ENCODE measurements at places on chromosomes 16 and 17.

GRCh38 chr17:28381141-28381825 lies 9.8 kb downstream of the SARM1 start:
- DNase-seq = no peak

GRCh38 chr16:3800477-3801270 lies 79.8 kb downstream of the CREBBP start:
- no peak for DNase-seq

GRCh38 chr16:52252680-52253079 lies 294.3 kb downstream of the TOX3 start:
- no peak for DNase-seq

DNA sequence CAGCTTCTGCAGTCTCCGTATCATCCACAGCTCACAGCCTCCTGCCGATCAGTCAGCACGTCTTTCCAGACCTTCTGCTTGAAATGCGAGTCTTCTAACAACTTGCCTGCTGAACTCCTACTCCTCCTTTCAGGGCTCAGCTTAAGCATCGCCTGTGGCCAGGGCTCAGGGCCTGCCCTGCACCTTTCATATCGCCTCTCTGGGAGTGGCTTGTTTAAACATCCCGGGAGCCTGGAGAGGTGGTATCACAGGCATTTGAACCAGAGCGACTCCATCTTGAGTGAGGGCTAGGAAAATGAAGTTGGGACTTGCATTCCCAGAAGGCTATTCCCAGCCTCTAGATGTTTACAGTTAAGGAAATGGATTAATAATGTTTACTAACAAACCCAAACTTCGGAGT lies 13.9 kb upstream of the CYB561 start:
- DNase-seq = no peak

GRCh38 chr17:17812211-17813054 lies 24.4 kb downstream of the SREBF1 start:
- peak; percentile 15 for DNase-seq

GRCh38 chr16:86848821-86849220 lies 270.5 kb downstream of the FOXL1 start:
- DNase-seq = no peak

GRCh38 chr16:48272837-48273421 lies 25.6 kb upstream of the ABCC11 start:
- no peak for DNase-seq

- peak; percentile 24 for DNase-seq
These were observed 26.2 kb downstream of the KPNA2 start for GRCh38 chr17:68061512-68062313.

GRCh38 chr17:44247876-44248736 lies 19.8 kb downstream of the SLC4A1 start:
- no peak for DNase-seq

DNA sequence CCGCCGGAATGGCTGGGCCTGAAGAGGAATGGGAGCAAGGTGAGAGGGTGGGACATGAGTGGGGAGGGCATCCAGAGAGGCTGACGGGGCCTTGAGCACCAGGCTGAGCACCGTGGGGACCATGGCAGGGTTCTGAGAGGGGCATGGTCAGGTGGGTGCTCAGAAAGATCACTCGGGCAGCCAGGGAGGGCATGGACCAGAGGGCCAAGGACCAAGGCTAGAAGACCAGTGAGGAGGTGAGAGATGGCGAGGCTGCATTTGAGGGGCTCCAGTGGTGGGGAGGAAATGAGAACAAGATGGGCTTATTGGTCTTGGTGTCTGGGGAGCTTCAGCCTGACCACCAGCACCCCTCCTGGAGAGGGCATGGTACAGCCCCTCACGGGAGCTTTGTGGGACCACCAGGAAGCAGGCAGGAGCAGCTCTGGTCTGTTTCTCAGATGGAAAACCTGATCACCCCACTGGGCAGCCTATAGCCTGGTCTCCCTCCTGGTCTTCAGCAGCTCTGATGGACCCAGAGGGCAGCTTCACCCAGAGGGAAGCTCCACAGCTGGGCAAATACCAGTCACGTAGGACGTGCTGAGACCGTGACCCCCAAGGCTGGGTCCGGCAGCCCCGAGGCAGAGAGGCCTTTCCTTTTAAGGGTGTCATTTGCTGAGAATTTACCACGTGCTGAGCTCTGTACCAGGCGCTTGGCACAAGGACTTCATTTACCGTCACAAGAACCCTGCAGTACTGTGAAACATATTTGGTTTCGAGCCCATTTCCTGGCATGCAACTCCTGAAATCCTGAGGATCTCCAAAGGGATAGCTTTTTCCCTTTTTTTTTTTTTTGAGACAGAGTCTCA lies 11.4 kb upstream of the NCBP3 start:
- no peak for DNase-seq

DNA sequence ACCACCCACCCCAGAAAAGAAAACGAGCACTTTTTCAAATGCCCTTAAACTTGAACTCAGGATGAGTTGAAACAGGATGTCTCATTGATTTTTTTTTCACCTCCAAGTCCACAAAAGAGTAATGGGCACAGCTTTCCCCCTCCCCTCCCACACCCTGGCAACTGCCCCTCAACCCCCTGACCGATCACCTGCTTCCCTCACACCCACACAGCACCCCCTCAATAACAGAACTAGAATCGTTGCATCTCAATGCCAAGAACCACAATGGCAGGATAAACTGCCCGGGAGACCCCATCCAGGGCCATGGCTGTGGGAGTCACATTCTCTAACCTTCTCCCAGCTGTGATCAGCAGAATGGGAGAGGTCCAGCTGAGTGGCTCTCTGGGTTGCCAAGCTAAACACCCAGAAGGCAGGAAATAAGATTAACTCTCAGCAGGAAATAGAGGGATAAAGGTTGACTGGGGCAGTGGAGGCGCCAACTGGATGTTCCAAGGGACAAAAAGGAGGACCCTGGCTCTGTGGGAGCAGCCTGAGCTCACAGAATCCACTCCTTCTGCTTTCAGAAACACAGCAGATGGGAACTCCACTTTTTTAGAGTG lies 128.0 kb upstream of the SDK2 start:
- no peak for DNase-seq

- no peak for DNase-seq
These were observed 32.7 kb upstream of the CRHR1 start for GRCh38 chr17:45751466-45751865.

GRCh38 chr16:17245776-17246175 lies 225.0 kb downstream of the XYLT1 start:
- DNase-seq = no peak

- no peak for DNase-seq
These were observed 388.0 kb downstream of the SEC14L1 start for GRCh38 chr17:77528516-77529327.

DNA sequence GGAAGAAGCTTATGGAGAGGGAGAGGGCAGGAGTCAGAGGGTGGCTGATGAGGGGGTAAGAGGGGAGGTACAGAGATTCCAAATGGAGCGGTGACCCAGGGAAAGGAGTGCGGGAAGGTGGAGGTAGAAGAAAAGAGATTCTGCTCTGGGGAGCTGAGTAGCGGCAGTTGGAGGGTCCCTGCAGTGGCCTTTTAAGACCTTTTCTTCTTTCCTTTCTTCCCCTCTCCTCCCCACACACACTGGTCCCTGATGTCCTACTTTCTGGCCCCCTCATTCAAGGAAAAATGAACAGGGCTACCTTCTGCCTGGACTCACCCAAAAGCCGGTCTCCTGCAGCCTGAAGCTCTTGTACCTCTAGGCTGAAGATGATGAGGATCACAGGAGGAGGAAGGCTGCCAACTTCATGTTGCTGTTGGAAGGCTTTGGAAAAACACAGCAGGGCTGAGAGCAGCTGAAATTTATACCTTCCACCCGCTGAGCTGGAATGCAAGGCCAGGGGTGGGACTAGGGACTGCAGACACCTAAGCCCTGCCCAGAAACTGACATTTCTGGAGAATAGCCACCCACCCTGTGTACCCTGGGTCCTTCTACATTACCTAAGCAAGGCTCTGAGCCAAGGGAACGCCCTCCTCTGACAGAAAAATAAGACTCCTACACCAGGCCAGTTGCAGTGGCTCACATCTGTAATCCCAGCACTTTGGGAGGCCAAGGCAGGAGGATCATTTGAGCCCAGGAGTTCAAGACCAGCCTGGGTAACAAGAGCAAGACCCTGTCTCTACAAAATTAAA lies 9.4 kb upstream of the HEATR6 start:
- DNase-seq = peak; percentile 23

DNA sequence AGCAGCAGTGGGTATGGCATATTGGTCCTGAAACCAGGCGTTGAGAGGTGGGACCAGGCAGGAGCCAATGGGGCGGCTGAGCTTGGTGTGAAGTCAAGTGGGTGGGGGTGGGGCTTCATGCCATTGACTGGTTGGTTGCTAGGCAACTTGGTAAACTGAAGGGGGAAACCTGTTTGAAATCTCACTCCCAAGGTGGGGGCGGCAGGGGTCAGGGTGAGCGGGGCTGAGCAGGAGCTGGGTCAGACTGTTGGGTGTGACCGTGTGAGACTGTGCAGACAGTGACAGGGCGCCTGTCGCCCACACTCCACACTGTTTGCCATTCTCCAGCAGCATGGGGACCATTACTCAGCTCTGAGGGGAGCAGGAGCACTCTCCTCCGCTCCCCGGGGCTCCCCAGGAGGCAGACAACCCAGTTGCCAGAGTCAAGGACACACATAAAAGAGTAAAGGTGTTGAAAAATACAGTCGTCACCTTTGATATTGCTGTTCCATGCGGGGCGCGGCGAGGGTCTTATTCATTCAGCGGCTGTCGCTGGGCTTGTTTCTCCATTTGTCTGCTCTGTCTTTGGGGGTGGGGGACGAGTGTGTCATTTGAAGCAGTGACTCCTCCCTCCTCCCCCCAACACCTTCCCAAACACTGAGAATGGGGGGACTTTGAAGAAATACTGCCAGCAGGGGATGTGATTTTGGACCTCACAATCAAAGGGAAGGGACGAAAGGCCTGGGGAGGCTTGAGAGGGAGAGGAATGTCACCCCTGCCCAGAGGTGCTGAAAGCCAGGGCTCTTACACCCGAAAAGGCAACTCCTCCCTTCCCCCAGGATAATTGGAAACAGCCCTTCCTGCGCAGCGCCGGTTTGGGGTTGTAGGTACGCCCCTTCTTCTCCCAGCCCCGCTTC lies 1.2 kb upstream of the EFNB3 start:
- no peak for DNase-seq

- DNase-seq = no peak
These were observed 26.0 kb downstream of the CD300LF start for GRCh38 chr17:74686761-74687160.
